ENCODE measurements at places on chromosomes 13 and 19. TPM values are rescaled to one million over a fixed set of nuclear protein-coding genes. Genes with fewer than 3 reads are reported as not detected.

- no peak for DNase-seq
These were observed at the start of gene SIGLEC12 for GRCh38 chr19:51501594-51502263. SIGLEC12 (minus strand) TSS chr19:51501800; CDS start chr19:51501733, 67 bp downstream.

DNA sequence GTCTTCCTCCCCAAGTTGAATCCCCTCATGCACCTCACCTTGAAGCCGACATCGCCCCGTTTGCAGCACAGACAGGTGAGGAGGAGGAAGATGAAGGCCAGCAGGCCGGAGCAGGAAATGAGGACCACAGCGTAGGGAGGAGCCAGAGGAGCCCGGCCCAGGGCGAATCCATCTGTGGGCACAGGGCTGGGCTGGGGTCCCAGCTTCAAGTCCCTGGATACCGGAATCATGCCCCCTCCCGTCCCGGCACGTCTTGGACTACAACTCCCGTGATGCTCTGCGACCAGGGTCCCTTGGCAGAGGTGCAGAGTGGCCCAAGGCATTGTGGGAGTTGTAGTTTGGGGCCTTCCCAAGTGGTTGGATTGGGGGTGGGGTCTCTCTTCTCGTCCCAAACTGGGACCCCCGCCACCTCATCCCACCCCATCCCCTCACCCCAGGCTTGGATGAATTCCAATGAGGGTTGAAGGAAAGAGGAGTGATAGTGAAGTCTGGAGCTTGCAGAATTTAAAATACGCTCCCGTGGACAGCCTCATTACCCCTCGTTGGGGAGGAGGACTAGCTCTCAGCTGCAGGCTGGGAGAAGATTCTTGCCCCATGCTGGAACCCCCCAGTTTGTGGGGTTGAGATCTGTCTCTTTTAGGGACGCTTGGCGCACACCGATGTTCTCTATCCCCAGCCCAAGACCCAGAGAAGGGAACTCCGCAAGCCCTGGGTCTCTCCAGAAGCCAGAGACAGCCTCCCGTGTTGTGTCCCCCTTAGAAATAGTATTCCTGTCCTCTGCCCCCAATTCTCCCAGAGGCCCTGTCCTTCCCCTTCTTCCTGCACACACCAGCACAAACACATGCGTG, 990 bp downstream of the LMTK3 start:
- DNase-seq = peak; percentile 76

- DNase-seq = peak; percentile 69
These were observed 10.4 kb upstream of the RASA3 start for GRCh38 chr13:114142640-114143490.

NR2C2AP gene
- 27.3 TPM for total RNA-seq

TJP3 gene
- total RNA-seq = 2.3 TPM

GRK1 gene
- not detected for total RNA-seq

IRGC gene
- not detected for total RNA-seq

DNA sequence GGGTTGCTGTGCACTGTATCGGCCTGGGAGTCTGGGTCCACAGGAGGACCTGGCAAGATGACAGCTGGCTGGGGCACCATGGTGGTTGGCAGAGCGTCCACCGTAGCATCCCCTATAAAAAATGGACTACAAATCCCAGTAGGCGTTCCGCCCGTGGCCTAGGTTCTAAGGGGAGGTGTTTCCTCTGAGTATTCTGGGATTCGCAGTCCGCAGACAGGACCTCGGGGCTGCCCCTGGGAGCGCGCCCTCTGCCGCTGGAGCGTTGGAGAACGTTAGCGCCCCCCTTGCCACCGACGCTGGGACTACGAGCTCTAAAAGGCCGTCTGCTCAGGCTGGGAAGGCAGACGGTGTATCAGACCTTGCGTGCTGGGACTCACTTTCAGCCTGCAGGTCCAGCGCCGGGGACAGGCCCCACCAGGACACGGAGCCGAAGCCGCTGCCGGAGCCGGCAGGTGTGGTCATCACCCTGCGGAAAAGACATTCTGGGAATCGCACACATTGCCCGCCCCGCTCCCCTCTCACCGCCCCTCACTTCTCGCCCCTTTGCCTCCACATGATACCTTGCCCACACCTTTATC, 372 bp downstream of the DNAAF3 start:
- DNase-seq = peak; percentile 46

GRCh38 chr19:50513746-50514345, at the start of gene ASPDH:
ASPDH (minus strand) TSS chr19:50513913; CDS start chr19:50513823, 90 bp downstream.
- no peak for DNase-seq

IL12RB1 gene
- 41.7 TPM for total RNA-seq

DNA sequence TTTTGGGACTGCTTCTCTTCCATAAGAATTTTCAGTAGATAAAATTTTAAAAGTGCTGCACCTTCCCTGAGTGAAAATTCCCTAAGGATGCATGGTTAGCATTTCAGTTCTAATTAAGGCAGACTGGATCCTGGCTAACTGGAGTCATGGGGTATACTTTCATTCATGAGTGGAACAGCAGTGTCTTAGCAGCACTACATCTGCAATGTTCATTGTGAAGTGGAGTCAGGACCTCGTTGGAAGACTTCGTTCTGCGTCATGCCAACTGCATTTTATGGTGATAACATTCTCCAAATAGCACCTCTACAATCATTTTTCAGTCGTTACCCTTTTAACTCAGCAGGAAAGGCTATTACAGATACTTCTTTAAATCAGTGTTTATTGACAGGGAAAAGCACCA, 25.5 kb downstream of the PHF11 start:
- no peak for DNase-seq

DNA sequence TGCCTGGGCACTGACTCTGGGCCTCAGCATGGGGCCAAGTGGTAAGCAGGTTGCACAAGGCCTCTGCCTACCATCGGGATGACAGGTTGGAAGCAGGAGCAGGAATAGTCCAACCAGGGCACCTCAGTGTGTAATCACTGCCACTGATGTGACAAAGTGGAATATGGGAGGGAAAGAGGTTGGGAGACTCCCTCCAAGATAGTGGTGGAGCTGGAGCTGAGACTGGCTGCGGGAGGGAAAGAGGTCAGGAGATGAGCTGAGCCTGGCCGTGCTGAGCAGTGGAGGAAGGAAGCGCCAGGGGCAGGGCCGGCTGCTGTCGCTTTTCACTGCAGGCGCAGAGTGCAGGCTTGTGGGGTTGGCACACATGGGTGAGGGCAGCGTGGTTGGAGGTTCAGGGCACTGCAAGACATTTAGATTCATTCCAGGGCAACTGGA, 6.8 kb downstream of the UPF3A start:
- DNase-seq = no peak

- no peak for DNase-seq
These were observed 16.0 kb downstream of the ZNF44 start for GRCh38 chr19:12278713-12279112.

DNA sequence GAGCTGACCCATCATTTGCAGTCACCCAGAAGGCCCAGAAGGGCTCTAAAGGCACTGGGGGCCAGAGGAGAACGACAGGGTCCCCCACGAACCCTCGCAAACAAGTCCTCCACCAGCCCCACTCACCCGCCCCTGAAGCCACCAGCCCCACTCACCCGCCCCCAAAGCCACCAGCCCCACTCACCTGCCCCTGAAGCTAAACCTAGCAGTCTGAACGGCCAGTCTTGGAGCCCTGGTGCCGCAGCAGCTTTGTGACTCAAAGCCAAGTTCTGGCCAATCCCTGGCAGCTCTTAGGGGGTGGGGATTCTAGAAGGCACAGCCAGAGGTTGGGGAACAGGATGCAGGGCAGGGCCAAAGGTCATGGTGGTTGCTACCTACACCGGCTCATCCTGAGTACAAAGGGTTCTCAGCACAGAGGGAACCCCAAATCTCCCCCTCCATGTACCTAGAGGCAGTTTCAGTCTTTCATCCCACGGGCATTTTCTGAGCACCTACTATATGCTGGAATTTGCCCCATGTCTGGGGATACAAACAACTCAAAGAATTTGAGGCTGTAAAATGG, at the start of gene IQCN:
IQCN (minus strand) TSS at position 234 of the 562 bp plus-strand sequence. CDS start 4,974 bp downstream, outside the sequence.
- no peak for DNase-seq

GRCh38 chr19:6997679-6998445, 23.4 kb downstream of the MBD3L2B start:
- DNase-seq = no peak

C5AR1 gene
- total RNA-seq = not detected

DNA sequence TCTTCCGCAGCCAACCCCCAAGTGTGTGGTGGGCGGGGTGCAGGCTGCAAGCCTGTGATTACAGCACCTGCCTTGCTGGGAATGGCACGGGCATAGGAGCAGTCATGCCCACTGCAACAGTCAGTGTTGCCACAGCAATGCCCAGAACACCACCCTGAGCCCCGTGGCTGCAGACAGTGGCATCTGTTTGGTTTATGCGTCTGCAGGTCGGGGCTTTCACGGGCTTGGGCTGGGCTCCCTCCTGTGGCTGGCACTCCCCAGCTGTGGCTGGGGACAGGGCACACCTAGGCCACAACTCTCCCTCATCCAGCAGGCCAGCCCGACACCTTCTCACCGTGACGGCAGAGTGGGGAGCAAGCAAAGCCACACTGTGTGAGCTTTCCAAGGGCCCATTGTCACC, 115.3 kb upstream of the C1QTNF9B start:
- no peak for DNase-seq

GRCh38 chr13:44169018-44169911, 204.4 kb upstream of the SERP2 start:
- DNase-seq = no peak

- peak; percentile 88 for DNase-seq
These were observed 27.2 kb downstream of the RCBTB2 start for GRCh38 chr13:48505597-48506091.

OR4F17 gene
- not detected for total RNA-seq

GRIK5 gene
- total RNA-seq = 1.3 TPM

DNA sequence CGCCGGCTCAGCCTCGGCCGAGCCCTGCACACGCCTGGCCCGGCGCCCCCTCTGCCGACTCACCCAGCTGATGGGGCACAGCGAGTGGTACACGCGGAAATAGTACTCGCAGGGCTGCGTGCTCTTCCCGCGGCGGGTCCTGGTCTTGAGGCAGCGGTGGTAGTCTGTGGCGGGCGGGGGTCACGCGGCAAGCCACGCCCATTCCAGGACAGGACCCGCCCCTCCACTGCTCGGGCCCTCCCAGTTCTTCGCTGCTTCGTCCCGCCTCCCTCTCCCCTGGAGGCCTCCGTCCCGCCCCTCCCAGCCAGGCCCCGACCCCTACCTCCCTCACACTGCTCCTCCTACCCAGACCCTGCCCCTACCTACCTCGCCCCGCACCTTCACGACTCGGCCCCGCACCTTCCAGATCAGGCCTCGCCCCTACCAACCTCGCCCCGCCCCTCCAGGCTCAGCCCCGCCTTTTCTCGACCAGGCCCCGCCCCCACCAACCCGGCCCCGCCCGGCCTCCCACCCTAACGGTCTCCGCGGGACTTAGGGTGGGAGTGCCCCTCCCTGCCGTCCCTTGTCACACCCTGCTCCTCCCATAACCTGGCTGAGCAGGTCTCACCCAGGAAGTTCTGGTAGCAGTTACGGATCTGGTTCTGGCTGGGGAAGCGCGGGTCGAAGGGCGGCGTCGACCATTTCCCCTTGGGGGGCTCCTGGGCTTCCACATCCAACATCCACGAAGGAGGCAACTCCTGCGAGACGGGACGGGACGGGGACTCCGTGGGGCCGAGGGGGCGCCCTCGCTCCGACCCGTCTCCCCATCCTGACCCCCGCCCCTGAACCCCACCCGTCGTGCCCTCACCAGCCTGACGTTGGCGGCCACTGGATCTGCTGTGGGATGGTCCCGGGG, 469 bp downstream of the COX6B2 start:
- DNase-seq = peak; percentile 74

- DNase-seq = no peak
These were observed 3.3 kb downstream of the PCDH17 start for GRCh38 chr13:57634839-57635165.

- DNase-seq = no peak
These were observed 41.6 kb downstream of the IFT88 start for GRCh38 chr13:20608438-20609020.

- no peak for DNase-seq
These were observed 39.5 kb upstream of the POP4 start for GRCh38 chr19:29566496-29567054.

DNA sequence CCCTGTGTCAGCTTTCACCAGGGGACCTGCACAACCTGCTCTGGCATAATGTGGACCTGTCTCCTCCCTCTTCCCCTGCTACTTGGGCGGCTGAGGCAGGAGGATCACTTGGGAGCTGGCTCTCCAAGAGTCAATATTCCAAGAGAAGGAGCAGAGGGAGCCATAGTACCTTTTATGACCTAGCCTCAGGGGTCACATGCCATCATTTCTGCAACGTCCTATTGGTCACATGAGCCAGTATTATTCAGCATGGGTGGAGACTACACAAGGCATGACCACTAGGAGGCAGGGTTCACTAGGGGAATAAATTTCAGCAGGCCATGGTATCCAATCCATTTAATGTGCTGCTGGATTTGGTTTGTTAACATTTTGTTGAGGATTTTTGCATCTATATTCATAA, 12.0 kb upstream of the SHFL start:
- peak; percentile 58 for DNase-seq

DNA sequence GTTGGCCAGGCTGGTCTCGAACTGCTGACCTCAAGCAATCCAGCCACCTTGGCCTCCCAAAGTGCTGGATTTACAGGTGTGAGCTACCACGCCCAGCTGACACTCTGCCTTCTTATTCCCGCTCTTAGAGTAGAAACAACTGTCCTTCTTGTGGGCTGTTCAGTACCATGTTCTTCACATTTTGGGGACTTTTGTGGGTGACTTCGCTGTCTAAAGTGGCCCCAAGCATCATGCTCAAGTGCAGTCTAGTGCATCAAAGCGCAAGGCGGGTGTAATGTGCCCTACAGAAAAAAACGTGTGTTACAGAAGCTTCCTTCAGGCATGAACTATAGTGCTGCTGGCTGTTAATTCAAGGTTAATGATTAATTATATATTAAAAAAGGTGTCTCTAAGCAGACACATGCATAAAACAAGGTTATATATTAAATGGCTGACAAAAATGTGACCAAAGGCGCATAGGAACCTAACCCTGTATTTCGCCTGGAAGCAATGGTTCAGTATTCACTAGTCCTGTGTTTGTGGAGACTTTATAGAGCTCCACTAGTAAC, 38.3 kb downstream of the ABCC4 start:
- DNase-seq = no peak
